Activated naive CD4-positive, alpha-beta T cell (primary cell): ENCODE measurements at places on chromosomes 3 and 15.

DNA sequence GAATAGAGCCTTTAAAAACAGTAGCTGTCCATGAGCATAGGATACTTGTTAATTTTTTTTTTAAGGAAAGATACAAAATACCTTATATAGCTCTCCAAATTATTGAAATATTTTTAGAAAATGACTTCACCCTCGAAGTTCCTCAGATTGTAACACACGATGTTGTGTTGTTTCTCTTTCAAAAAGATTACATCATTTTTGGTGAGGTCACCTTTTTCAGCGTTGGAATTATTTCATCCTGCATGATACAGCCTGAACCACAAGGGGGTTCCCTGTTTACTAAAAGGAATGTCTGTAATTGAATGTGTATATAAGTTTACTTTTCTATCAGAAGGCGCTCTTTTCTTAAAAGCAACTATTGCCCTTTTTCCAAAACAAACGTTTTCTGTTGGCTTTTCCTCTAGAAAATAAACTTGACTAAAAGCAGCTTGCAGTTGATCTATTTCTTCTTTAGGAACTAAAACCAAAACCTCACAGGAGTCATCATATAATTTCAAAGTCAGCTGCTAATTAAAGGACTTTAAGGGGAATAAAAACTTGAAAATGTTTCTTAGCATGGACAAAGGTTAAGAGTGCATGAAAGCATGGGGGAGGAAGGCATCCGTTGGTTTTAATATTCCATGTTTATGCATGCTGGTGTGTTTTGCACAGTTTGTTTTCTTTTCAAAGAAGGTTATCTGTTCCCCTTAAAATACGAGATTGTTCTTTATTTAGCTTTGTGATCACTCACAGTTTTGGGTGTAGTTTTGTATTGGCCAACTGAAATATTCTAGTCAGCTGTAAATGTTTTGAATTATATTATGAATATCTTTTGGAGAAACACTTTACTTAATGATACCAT is 29.4 kb downstream of the LYSMD4 start:
- DNase-seq, result no peak

DNA sequence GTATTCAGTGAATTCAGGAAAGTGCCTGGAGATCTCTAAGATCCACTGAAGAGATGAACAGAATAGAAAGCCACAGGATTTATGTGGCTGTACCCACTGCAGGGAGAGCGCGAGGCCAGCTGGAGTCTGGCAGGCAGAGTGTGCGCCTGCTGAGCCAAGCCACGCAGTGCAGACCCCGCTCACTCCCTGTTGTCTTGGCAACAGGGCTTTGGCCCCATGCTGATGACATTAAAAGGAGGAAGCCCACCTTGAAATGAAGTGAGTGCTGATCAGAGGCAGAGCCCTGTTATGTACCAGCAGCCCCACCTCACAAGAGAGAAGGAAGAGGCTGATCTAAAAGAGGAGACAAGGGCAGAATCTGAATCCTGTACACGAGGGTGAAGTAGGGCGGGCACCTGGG is 36.7 kb downstream of the PXYLP1 start:
- DNase-seq, result no peak

DNA sequence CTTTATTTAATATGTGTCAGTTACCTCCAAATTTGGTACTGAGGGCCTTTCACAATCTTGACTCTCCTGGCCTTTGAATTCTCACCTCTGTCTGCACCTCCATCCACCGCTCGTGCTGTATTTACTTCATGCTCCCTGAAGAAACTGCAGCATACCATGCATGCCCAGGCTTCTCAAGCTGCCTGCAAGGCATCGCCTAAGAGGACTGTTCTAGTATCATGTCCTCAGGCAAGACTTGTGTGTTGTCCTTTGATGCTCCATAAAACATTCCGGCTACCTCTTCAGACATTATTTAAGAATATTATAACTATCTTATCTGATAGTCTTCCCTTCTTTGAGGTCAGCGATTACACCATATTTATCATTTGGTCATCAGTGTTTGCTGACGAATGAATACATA is 682.5 kb downstream of the NR2F2 start:
- DNase-seq, result no peak

GRCh38 chr15:85284497-85284896 is 95.9 kb upstream of the AKAP13 start:
- no peak for DNase-seq

DNA sequence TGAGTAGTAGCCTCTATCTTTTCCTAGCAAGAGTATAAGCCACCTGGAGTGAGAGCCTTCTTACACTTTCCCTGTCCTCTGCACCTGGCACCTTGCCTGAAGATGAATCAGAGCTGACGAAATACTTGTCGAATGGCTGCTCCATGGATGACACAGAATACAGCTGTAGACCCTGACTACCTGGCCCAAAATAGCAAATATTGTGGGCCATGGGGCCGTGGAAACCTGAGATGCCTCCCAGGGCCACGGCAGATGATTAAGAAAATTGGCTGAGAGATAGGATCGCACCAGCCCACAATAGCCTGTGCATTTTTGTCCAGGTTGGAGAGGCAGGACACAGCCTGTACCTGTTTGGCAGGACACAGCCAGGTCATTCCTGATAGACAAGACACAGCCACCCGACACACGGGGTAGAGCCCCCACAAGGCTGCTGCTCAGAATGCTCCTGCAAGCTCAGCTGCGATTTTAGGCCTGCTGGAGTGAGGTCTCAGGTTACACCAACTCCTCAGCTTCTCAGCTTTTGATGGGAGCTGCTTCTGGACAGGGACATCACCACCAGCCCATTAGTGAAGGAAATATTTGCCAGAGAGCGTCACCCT is 22.9 kb upstream of the TPM1 start:
- DNase-seq, result no peak

- no peak for DNase-seq
Measured at GRCh38 chr15:75456710-75457109, 5.2 kb upstream of the SIN3A start.
